ENCODE measurements at places on chromosomes 16 and 17.

DNA sequence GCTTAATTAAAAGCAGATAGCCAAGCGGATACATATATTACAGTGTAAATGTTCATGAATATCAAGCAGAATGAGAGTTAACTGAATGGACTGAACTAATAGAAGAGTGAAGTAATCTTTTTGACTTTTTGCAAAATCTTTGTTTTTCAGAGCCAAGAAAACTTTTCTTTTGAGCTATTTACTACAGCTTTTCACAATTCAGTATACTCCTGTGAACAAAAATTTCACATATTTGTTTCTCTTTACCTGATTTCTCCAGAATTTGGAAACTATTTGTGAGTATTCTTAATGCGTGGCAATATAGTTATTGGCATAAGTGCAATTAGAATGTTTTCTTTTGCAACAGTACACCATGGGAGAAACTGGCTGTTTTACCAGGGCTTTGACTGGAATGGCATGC lies 9.1 kb upstream of the DUXB start:
- DNase-seq: no peak

DNA sequence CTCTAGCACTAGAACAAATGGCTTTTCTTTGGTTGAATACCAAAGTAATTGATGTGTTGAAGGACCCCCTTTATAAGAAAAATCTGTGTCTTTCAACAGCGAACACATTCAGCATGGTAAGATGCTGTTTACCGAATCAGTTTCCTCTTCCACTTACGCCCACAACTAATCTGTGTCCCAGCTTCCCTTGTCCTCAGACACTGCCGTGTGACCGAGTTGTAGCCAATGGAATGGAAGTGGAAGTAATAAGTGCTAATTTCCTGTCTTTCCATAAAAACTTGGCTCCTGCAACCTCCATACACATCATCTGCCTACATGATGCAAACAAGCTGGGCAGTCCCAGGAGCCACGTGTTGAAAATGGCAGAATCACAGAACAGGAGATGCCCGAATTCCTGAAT lies 10.4 kb downstream of the CDIPT start:
- no peak for DNase-seq

- no peak for DNase-seq
Measured at GRCh38 chr17:68424203-68424602, 33.1 kb downstream of the WIPI1 start.

GRCh38 chr17:43014020-43014648 lies 7.5 kb downstream of the IFI35 start:
- DNase-seq: no peak

DNA sequence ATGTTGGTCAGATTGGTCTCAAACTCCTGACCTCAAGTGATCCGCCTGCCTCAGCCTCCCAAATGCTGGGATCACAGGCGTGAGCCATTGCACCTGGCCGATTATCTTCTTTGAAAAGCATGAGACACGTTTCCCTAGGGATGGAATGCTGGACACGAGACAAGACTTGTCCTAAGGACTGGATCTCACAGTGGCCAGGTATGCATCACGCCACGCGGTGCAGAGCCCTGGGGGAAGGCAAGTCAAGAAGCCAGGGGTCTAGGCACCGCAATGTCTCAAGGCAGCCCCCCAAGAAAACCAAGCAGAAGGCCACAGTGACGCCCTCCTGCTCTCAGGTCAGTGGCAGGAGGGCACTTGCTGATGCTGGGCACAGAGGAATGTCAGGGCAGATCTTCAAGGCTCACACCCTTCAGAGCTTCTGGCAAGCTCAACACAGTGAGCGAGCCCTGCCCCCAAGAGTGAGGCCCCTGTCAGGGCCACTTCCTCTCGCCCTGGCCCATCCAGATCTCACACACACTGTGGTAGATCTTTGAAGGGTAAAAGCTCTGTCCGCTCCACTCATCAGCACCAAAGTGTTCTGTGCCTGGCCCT lies 134.7 kb downstream of the ZNF778 start:
- no peak for DNase-seq

GRCh38 chr16:87927195-87927562 lies 9.2 kb downstream of the CA5A start:
- no peak for DNase-seq

GRCh38 chr16:72455743-72456659 lies 284.0 kb upstream of the PMFBP1 start:
- DNase-seq: peak; percentile 38

- DNase-seq: no peak
Measured at GRCh38 chr17:70483624-70484023, 314.3 kb downstream of the KCNJ2 start.

- no peak for DNase-seq
Measured at GRCh38 chr16:8178271-8178670, 412.0 kb downstream of the TMEM114 start.

DNA sequence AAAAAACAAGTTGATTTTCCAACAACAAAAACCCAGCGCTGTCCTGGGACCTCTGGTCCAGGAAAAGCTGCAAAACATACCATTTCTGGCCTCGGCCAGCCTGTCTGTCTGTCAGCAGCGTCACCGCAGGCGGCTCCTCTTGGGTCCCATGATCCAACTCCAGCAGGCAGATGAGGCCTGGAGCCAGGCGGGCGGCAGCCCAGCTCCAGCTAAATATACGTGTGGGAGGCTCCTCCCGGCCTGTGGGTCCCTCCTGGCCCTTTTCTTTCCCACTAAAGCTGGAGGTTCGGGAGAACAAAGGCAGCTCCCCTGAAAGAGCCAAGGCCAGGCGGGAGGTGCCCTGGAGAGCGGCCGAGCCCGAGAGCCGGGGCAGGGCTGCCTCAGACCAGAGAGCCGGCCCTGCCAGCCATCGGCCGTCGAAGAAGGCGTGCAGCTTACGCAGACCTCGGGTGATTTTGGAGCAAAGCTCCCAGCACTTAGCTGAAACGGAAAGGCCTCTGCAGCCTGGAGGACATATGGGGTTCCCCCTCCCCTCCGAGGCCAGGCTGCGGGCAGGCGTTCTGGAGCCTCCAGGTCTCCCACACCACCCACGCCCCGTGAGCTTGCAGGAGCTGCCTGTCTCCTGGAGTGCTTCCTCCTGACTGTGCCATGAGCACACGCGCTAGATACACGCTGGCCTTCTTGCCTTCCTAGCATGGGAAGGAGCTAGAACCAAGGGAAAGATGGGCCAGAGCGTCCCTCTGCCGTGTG lies 19.9 kb upstream of the JPH3 start:
- no peak for DNase-seq

- no peak for DNase-seq
Measured at GRCh38 chr16:31377210-31377903, 15.8 kb upstream of the ITGAD start.

GRCh38 chr17:65061646-65062045 lies 5.1 kb upstream of the GNA13 start:
- no peak for DNase-seq
